Activated CD4-positive, alpha-beta T cell treated with anti-CD3 and anti-CD28 coated beads for 4 hours (primary cell): ENCODE measurements at places on chromosomes 16 and 17.

DNA sequence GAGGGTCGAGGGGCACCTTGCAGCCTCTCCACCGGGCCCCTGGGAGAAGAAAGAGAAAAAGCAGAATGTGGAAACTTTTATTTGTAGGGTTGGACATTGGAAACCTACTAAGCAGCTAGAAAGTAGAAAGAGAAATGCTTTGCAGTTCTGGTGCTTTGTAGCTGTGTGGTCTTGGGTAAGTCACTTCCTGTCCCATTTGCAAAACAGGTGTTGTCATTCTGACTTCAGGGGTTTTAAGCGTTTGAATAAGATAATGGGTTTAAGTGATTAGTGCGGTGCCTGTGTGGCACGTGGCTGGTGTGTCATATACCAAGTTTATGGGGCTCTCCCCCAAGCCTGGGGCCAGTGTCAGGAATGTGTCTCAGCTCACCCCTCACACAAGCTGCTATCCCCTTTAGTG, 1.6 kb downstream of the CA4 start:
- no peak for DNase-seq

DNA sequence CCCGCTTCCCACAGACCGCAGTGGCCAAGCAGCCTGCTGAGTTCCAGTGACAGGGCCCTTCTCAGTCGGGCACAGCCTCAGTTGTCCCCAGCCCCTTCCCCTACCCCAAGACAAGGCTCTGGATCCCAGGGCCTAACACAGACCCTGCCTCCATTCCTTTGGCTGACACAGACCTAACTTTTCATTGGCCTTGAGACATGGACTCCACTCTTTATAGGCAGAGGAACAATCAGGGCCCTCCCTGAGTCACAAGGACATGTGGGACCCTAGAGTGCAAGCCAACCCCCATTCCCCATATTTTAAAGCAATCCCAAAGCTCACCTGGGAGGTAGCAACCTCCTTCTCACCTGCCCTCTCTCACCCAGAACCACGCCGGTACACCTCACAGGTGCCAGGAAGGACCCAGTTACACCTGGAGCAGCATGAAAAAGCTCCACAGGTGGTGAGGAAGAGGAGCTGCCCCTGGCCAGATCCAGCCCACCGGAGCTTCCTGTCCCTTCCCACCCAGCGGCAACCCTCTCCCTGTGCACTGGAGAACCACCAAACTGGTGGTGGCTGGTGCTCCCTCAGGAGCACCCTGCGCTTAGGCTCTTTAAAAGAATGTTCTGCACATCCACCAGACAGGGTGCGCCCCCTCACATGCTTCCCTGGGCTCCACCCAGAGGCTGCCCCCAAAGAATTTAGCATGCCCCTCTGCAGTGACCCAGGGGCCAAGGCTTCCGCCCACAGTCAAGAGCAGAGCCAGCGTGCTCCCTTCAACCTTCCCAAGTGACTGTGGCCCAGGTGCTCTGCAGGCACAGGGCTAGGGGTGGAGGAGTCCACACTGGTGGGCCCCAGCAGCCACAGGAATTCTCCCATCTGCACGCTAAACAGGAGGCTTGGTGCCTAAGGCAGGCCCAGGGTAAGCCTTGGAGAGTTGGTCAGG, 3.4 kb downstream of the MNT start:
- no peak for DNase-seq

- no peak for DNase-seq
Observed at GRCh38 chr16:1062895-1063294, 9.7 kb upstream of the SSTR5 start.

GRCh38 chr17:78715876-78716275, 66.2 kb downstream of the CYTH1 start:
- DNase-seq = no peak

DNA sequence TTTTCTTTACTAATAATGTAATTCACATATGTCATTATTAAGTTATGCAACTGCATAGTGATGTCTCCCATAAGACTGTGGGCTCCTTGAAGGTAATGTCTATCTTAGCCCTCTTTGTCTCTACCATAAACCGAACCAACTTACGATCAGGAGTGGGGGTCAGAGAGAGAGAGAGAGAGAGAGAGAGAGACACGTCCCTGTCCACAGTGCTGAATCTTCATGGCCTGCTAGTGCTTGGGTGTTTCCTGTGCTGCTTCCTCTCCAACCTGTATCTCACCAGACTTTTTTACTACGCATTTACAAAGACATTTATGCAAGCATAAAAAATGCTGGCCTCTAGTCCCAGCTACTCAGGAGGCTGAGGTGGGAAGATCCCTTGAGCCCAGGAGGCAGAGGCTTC, 52.2 kb upstream of the HAPSTR1 start:
- DNase-seq = no peak

GRCh38 chr16:11005611-11005975, 61.2 kb downstream of the CLEC16A start:
- no peak for DNase-seq

GRCh38 chr17:67544364-67544955, 167.4 kb downstream of the PITPNC1 start:
- DNase-seq = no peak

DNA sequence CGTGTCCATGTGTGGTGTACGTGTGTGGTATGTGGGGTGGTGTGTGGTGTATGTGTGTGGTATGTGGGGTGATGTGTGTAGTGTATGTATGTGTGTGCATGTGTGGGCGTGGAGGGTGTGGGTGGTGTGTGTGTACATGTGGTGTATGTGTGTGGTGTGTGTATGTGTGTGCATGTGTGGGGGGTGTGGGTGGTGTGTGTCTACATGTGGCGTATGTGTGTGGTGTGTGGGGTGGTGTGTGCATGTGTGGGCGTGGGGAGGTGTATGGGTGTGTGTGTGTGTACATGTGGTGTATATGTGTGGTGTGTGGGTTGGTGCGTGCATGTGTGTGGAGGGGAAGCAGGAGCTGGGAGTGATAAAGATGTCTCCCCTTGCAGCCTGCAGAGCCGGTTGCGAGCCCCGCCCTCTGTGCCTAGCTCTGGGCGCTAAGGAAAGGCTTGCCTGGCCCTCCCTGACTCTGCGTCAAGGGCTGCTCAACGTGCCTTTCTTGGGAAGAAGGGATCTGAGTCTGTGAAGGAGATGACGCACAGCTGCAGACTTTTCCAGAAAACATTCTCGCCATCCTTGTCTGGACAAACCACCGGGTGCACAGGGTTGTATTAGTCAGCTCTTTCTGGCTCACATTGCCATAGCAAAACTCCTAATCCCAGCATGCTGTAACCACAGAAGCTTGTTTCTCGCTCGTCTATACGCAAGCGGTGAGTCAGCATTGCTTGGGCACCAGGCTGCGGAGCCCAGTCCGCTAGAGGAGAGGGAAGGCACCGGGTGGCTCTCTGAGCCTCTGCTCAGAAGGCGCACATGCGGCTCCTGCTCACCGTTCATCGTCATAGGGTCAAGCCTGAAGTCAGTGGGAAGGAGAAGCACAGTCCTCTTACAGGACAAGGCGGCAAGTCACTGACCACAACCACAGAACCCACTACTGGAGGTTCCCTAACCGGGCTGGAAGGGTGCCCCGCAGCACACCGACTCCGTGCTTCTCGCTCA, 2.0 kb upstream of the CD300H start:
- DNase-seq = no peak

GRCh38 chr16:83271970-83272575, 535.7 kb upstream of the HSBP1 start:
- DNase-seq = no peak

DNA sequence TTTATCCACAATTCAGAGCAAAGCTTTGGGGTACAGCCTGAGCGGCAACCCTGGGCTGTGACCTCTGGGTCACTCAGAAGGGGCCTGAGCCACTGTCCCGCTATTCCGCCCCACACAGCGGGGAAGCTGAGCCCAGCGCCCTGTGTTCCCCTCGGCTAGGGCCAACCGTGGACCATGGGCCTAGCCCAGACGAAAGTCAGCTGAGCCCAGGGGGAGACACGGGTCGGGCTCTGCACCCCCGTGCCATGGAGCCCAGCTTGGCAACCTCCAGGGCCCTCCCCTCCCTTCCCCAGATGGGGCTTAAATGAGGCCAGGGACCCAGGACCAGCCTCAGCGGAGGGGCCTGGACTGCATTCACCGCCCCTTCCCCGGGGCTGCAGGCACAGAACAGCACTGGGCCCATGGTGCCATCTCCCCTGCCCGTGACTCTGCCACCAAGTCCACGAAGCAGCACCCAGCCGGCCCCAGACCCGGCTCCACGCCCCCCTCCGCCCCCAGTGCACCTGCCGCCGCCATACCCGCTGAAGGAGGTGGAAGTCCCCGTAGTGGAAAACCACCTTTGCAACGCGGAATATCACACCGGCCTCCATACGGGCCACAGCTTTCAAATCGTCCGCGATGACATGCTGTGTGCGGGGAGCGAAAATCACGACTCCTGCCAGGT, 1.8 kb downstream of the TPSD1 start:
- DNase-seq = no peak

- no peak for DNase-seq
Observed at GRCh38 chr16:1295465-1295864, 14.0 kb upstream of the UBE2I start.

DNA sequence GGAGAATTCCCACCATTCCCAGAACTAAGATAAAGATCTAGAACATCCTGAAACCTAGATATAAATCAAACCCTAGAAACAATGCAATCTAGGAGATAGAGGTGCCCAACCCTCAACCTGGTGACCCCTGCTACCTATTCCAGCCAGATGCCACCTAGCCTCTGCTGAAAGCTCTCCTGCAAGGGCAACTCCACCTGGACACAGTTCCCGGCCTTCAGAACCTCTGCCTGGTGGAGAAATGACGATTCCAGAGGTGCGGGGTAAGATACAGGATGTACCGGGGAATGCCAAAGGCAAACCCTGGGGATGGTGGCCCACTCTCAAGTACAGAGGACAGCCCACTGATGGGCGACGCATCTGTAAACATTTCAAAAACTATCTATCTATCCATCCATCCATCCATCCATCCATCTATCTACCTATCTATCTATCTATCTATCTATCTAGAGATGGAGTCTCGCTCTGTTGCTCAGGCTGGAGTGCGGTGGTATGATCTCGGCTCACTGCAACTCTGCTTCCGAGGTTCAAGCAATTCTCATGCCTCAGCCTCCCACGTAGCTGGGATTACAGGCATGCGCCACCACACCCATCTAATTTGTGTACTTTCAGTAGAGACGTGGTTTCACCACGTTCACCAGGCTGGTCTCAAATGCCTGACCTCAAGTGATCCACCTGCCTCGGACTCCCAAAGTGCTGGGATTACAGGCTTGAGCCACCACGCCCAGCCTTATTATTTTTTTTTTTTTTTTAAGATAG, 19.0 kb downstream of the MEAK7 start:
- DNase-seq = no peak

- no peak for DNase-seq
Observed at GRCh38 chr16:24943471-24943870, 71.7 kb downstream of the ARHGAP17 start.

- DNase-seq = no peak
Observed at GRCh38 chr17:73304438-73304837, 7.4 kb downstream of the CDC42EP4 start.

DNA sequence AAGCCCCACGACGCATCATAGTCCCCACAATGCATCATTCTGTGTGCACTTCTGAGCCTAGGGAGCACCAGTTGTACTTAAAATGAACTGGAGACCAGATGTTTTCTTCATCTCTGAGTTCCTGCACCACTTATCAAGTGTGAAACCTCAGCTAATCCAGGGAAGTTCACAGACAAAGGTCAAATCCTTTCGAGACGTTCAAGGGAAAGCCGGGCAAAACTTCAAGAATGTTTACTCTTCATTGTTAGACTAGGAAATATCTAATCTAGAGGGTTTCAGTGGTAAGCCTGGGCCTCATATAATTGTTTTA, 4.6 kb upstream of the PMP22 start:
- no peak for DNase-seq

- no peak for DNase-seq
Observed at GRCh38 chr16:56589141-56590039, at the start of gene MT3. MT3 (plus strand) TSS chr16:56589528; CDS start chr16:56589591, 63 bp downstream.

DNA sequence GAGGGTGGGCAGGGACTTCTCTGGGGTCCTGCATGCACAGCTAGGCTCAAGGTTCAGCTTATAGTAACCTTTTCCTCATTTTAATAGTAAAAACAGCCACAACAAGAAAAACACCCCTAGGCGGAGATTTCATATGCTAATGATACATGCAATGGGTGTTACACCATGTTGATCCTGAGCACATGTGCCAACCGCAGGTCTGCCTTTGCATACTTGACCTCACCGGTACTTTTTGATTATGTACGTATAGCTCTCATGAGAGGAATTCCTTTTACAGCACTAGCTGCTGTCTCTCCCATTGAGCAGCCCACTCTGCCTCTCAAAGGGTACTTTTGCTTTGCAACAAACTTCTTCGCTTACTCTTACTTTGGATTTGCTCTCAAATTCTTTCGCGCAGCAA, 1.9 kb downstream of the KRTAP4-8 start:
- no peak for DNase-seq

GRCh38 chr17:44829523-44830358, at the start of gene GJC1:
GJC1 (minus strand) TSS chr17:44830287; CDS start chr17:44805817, 24,470 bp downstream.
- no peak for DNase-seq

DNA sequence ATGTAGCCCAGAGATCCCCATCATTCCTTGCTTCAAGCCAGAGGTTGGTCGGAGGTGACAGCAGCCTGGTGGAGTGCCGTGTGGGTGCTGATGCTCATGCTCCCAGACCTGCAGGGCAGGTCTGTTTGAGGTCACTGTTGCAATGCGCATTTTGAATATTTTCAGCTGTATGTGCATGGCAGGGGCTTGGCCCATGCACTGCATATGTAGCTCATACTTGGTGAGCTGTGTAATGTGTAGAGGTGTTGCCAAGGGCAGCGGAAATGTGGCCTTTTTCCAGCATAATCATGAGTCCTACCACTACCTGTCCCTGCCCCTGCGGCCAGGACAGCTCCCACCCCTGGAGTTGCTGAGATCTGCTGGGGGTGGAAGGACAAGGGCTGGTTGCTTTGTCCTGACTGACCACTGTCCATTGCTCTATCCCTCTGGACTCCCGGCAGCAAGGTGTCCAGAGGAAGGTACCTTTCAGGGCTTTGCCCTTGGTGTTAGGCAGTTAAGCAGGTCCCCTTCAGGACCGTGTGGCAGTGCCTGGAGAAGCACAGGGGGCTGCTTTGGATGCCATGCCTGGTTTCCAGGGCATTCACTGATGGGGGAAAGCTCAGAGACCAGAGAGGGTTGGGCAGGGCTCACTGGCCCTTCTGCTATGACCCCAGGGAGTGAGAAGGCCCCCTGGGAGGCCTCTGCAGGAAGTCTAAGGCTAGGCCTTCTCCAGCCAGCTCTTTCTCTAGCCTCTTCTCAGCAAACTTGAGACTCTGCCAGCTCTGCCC, 215.2 kb downstream of the NTN1 start:
- no peak for DNase-seq

DNA sequence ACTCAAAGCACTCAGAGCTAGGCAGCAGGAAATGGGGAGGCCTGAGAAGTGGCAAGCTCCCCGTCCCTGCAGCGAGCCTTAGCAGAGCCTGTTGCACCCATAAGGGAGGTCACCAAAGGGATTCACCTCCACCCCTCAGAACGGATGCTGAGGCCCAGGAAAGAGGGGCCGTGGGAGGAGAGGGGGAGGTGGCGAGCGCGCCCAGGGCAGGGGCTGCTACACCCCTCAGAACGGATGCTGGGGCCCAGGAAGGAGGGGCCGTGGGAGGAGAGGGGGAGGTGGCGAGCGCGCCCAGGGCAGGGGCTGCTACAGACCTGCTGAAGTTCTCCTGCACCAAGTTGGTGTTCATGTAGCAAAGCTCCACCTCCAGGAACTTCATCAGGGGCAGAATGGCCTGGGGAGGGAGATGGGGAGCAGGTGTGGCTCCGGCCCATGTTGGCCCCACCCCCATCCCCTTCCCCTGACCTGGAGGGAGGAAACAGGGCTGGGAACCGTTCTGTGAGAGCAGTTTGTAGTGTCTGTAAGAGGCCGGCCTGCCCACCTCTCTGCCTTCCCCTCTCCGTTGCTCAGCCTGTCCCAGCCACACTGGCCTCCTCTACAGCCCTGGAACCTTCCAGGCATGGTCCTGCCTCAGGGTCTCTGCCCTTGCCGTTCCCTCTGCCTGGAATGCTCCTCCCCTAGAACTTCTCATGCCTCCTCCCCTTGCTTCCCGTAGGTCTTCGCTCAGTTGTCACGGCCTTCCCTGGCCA, 11.4 kb downstream of the UNC13D start:
- no peak for DNase-seq
